ENCODE measurements at places on chromosomes 2 and 18.

- DNase-seq: no peak
These were observed 81.9 kb downstream of the DYNAP start for GRCh38 chr18:54672846-54673475.

DNA sequence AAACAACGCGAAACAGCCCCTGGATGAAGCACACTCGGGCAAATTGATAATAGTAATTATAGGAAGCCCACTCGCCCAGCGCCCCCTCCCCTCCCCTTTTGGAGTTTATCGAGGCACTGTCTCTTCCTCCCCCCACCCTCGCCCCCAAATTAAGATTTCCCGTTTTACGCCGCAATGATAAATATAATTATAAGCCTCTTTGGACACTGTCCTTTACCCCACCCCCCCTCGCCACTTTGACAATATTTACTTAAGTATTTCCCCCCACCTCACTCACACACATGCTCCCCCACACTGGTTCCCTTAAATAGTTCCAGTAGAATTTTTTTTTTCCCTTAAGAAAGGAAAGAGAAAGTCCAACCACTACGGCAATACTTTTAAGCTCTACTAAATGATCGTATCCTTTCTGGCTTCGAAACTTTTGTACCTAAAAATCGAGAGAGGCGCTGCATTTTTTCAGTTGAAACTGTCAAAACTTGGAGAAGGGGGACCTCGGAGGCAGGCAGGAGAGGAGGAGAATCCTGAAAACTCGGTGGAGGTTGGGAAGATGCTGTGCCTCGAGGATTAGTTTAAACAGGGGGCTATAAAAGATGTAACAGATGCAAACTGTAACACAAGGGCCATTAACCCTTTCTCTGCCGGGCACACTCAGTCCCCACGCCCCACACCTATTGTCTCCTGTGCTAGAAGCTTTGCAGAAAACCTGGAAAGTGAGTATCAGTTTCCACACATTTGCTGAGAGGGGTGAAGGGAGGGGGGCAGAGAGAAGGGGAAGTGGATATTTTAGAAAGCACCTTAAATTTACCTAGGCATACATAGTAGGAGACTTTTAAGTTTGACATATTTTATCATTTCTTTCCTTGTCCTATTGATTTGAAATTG is 1.8 kb downstream of the ZEB2 start:
- peak; percentile 62 for DNase-seq

GRCh38 chr2:240288087-240288521 is 147.4 kb upstream of the GPC1 start:
- no peak for DNase-seq

DNA sequence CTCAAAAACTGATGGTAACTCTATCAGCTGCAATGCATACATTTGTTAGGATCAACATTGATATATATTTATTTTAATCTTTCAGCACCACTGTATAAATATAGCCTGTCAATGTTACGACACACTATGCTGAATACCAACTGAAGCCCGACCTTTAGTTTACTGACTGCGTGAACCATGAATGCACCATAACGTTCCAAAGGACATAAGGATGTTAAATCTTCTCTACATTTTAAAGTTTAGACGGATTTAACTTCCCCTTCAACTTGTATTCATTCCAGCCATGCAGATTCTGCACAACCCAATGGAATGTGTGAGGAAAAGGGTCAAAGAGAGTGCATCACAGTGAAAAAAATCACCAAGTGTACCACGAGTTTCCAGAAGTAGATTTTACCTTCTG is 489.5 kb downstream of the IRS1 start:
- no peak for DNase-seq
